ENCODE measurements at places on chromosomes 1 and 21.

DNA sequence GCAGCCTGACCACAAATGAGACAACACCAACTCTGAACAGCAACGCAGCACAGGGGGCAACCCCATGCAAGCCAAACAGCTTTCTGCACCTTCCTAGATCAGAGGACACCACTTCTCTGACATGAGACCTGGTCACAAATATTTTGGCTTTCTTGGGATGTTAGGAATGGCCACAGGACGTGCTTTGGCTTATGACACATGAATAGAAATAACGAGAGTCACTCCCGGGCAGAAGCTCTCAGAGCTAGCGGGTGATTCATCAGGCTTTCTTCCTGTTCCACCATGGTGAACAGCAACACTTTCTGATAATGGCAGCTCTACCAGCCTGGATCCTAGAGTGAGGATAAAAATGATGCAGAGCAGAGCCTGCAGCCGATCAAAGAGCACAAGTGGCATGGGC lies 39.4 kb downstream of the PAFAH2 start:
- no peak for DNase-seq

DNA sequence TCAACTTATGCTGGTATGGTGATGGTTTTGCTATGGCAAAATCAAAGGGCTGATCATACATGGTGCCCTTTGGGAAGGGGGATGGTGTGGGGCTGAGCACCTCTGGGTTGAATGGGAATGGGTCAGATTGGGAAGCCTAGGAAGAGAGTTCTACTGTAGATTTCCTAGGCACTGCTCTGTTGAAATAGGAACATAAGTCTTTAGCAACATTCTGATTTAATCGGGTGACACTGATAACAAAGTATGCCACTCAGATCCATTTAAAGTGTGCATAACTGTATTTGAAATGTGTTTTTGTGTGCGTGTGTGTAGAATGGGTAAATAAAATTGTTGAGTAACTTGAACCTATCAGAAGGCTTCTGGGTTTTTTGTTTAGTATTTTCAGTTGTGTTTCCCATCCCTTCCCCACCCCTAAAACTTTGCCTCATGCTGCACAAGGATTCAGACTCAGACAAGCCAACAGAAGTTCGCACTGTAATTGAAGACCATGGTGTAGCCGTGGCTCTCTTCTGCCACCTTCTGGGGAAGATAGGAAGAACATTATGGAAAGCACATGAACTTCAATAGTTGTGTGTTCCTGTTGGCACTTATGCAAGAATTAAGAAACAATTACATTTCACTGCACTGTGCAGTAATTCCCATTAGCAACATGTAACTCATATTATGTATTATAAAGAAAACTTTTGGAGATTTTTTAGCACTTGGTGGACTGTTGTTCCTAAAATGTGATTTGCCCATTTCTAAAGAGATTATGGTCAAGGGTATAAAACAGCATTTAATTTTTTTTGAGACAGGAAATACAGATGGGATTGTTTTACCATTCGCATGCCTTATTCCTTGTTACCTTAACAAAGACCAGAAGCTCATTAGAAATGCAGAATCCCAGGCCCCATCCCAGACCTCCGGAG lies 10.9 kb upstream of the C4BPB start:
- peak; percentile 75 for DNase-seq

DNA sequence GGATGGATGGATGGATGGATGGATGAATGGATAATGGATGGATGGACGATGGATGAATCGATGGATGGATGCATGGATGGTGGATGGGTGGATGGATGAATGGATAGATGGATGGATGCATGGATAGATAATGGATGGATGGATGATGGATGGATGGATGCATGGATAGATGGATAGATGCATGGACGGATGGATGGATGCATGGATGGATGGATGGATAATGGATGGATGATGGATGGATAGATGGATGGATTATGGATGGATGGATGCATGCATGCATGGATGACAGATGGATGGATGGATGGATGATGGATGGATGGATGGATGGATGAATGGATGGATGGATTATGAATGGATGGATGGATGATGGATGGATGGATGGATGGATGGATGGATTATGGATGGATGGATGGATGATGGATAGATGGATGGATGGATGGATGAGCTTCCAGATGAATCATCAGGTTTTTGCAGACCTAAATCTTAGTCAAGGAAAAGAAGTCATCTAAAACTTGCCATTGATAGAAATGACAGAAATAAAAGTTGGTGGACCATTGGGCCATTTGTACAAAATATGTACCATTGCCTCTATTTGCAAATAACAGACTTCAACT lies 175.4 kb upstream of the KLHDC7A start:
- DNase-seq, result no peak

DNA sequence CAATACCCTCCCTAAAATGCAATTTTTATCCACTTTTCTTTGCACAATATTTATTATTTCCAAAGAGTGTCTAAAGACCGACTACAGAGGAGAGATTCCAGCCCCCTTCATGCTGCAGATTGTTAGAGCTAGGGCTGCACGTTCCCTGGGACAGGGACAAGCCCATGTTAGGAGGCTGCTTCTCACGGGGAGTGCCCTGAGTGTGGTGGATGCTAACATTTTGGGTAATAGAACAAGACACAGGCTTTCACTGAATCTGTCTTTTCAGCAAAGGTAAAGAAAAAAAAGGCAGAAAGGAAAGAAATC lies 125.4 kb downstream of the RIPK4 start:
- no peak for DNase-seq

- no peak for DNase-seq
Observed at GRCh38 chr1:82094136-82094535, 293.4 kb downstream of the ADGRL2 start.

- DNase-seq, result no peak
Observed at GRCh38 chr1:41880261-41880660, 38.5 kb downstream of the HIVEP3 start.

DNA sequence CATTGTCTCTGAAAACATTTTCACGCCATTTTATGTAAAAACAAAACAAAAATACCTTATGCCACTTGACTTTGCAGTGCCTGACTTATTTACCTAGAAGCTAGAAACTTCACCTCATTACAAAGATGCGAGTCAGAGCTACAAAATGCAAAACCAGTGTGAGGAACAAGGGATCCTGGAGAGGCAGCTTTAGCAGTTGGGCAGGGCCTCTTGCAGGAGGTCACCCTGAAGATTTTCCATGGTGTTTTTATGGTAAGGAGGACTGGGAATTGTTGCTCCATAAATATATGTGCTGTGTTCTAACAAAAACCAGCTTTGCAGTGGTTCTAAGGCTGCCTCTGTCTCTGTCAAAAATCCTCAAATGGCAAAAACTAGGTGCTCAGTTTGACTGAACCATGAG lies 36.4 kb upstream of the TARBP1 start:
- no peak for DNase-seq

DNA sequence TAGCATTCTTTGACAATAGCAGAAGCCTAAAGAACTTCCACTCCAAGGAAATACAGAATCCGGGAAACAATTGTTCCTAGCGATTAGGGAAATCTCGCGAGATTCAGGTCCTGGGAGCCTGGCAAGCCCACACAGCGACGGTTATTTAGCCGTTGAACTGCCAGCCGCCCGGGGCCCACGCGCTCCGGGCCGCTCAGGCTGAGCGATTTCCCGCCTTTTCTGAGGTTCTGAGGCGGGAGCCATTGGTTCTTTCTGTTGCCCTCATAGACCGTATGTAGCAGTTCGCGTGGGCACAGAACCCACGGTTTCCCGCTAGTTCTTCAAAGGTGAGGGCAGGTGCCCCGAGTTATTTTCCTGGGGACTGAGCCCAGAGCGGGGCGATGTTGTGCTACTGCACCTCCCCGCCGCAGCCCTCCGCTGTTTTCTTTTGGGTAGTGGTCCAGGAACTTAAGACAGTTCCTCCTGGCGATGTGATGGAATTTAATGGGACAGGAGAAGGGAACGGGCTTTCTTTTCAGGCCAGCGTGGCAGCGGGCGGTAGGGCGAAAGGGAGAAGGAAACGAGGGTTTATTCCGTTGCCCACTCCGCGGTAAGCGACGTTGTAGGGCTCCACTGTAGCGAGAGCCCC lies at the start of gene SYCP1:
Gene SYCP1, plus strand, starts transcription at position 171 of the 628 bp plus-strand sequence. CDS start 602 bp downstream, outside the sequence.
- DNase-seq, result no peak

DNA sequence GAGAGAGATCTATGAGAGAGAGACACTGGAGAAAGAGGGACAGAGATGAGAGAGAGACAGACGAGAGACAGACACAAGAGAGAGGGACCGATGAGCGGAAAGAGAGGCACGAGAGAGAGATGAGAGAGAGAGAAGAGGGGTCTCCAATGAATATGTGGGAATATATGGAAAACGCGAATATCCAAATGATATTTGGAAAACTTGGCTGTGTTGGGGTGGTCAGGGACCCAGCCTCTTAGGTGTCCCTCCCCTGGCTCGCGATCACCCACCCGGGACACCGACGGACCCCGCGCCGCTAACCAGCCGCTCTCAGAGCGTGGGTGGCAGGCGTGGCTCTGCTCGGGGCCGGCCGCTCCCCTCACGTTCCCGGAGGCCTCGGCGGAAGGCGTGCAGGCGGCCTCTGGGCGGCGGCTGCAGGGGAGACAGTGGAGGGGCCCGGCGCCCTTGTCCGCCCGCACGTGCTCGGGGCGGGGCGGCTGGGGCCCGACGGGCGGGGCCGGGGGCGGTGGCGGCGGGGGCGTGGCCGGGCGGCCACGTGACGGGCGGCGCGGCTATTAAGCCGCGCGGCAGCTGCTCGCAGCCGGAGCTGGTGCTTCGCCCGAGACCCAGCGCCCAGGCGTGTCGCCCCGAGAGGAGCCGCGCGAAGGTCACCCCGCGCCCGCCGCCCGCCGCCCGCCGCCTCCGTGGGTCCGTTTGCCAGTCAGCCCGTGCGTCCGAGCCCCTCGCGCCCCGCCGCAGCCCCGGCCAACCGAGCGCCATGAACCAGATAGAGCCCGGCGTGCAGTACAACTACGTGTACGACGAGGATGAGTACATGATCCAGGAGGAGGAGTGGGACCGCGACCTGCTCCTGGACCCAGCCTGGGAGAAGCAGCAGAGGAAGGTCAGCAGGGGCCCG lies at the start of gene ACTN2:
Gene ACTN2, plus strand, starts transcription at position 583 of the 898 bp plus-strand sequence. Its CDS starts 175 bp downstream, at position 758.
- peak; percentile 38 for DNase-seq

- no peak for DNase-seq
Observed at GRCh38 chr1:31828926-31829690, 13.3 kb upstream of the SPOCD1 start.

GRCh38 chr1:91148641-91149069 lies 126.8 kb upstream of the ZNF644 start:
- DNase-seq, result no peak

DNA sequence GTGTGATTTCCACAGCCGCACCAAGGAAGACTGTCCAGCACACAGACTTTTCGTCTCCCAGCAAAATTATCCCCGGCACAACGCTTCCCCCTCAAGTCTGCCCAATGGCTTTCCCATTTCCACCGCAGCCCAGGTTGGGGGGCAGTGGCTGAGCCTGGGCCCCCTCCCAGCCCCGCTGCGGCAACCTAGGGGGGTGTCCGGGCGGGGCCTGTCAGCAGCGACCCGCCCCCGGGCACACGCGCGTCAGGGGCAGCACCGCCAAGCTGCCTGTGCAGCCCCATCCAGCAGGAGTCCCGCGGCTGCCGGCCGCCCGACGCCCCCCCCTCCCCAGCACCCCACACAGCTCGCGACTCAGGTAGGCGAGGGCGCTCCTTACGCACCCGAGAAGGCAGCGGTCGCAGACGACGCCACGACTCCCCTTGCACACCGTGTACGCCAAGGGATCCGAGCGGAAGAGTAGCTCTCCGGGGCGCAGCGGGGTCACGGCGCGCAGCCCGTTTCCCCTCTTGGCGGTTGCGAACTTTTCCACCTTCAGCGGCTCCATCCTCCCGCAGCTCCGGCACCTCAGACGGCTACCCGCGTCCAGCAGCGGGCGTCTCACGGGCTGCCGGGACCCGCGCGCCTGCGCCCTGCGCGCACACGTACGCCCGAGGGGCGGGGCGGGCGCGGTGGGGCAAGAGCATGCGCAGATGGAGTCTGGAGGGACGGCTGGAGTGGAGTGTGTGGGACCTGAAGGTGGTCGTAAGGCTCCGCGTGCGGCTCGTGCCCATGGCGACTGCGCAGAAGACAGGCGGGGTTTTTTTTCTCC lies at the start of gene SMYD3:
Gene SMYD3, minus strand, starts transcription at position 606 of the 808 bp plus-strand sequence.
- DNase-seq, result peak; percentile 79

DNA sequence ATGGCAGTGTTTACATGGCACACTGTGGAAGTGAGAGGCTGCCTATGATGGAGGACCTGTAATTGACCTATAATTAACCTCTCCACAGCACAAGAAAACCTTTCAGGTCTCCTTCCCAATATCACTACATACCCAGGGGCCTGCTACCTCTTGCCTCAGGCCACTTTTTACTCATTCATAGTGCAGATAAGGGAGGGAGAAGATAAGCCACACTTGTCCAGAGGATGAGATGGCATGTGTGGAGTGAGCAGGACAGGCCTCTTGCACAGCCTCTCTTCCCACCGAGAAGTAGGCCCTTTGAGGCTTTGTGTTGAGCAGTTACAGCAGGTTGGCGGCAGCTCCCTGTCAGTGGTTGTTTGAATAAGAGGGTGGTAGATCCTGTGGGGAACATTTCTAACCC lies 31.1 kb upstream of the IKBKE start:
- DNase-seq, result no peak

DNA sequence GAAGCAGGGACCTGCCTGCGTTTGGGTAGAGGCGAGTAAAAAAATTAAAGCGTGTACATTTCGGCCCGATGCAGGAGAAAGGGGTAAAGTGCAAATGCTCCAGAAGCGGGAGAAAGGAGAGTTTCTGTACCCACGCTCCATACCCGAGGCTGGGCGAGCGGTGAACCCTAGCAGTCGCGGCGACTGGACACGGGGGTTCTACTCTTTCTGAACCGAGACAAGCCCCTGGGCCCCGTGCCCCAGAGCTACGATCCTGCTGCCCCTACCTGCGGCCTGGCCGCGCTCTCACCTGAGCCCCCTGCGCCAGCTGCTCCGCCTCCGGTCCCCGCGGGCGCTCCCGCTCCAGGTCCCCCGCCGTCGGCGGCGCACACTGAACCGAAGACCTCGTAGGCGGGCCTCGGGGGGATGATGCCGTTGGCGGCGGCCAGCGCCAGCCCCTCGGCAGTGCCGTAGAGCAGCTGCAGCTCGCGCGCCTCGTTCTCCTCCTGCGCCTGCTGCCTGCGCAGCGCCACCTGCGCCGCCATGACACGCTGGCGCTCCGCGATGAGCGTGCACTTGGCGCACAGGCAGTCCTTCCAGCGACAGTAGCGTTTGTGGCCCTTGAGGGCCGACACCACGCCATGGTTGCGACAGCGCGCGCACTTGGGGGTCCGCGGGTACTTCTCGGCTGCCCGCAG lies 2.4 kb downstream of the DMRTA2 start:
- DNase-seq, result no peak

- peak; percentile 42 for DNase-seq
Observed at GRCh38 chr1:166839600-166840308, 479 bp downstream of the POGK start.

- DNase-seq, result no peak
Observed at GRCh38 chr1:56387071-56387740, 192.2 kb downstream of the PLPP3 start.

DNA sequence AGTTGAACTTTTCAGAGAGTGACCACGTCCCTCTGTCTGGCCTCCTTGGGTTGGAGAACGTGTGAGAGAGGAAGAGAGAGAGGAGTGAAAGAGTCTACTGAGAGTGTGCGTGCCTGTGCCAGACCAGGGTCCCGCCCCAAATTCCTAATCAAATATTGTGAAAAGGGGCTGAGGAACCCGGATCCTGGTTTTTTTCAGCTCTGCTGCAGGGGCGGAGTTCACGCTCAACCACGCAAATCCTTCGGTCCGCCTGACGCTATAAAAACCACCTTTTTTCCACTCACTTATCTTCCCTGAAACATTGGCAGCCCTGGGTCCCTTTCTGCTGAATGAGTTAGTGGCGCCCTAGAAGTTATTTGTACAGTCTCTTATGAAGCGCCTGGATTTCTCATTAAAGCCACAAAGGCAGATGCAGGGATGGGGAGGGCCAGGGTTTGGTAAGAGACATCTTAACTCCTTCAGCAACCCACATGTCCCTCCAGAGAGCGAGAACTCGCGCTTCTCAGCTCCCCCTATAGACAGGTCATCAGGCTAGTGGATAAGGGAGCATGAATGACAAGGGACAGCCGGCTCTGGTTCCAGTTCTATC lies at the start of gene FMOD:
Gene FMOD, minus strand, starts transcription at position 86 of the 589 bp plus-strand sequence. CDS start 2,852 bp downstream, outside the sequence.
- no peak for DNase-seq

Measured in CD4-positive, alpha-beta memory T cell (primary cell).